ENCODE measurements at places on chromosomes 1 and 21.

GRCh38 chr21:21039624-21040170 lies 41.5 kb downstream of the NCAM2 start:
- no peak for DNase-seq

- no peak for DNase-seq
Measured at GRCh38 chr1:202592146-202592545, 118.1 kb downstream of the SYT2 start.

- DNase-seq = no peak
Measured at GRCh38 chr1:17097147-17097546, 22.1 kb downstream of the PADI2 start.

DNA sequence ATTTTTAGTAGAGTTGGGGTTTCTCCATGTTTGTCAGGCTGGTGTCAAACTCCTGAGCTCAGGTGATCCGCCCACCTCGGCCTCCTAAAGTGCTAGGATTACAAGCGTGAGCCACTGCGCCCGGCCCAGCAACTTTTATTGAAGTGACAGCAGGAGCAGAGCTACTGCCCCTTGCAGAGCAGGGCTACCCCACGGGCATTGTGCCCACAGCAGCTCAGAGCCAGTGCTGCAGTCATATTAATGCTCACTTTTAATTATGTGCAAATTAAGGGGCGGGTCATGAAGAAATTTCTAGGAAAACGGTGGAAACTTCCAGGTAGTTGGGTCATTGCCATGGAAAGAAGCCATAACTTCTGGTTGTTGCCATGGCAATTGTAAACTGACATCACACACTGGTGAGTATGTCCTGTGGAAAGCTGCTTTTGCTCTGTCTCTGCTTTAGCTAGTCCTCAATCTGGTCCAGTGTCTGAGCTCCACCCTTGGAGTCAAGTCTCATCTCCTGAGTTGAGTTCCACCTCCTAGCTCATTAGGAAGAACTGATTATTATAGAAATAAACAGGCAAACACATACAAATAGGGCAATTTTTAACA lies 127.3 kb upstream of the ADGRL4 start:
- DNase-seq = no peak

DNA sequence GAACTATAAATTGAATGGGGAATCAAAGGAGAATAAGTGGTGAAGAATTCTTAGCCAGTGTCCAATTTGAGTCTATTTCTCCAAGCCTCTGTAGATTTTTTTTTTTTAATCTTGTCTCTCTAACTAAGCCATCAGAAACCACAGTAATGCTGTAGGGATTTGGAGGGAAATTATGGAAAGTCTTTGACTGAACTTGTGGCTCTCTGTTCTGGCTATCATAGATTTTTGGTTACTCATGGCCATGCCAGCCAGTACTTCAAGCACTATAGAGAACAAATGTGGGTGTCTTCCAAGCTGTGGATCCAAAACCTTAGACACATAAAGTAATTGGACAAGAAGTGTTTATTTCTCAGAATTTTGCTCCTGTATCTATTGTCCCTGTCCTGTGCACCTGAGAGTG lies 147.9 kb downstream of the LRRC40 start:
- no peak for DNase-seq

DNA sequence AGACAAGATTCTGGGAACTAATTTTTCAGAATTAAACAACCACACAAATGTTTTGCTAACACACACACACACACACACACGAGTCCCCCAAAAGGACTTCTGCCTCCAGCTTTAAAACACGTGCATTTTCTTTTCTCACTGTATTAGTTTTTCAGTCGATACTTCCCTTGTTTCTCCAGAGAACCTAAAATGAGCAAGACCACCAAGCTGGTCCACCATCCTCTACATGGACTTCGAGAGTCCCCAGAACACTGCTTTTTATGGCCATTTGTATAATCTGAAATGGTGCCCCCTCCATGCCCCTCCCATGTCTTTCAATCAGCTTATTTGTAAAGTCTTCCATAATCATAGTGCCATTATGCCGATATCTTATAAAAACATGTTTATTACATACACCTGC lies 10.8 kb upstream of the CHI3L2 start:
- no peak for DNase-seq

DNA sequence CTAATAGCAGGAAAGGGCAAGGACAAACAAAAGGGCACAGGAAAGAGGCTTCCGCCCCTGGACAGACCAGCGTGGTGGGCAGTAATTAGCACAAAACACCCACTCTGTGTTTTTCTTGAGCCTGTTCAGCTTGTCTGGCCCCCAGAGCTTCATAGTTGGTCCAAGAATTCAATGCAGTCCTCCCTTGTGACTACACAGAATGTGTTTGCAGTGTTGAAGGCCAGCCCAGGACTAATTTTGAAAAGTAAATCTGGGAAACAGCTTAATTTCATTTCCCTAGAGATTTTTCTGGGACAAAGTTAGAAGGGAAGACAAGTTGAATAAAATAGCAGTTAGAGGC lies 49.2 kb upstream of the LMO4 start:
- no peak for DNase-seq

GRCh38 chr1:77475641-77476040 lies 193.8 kb downstream of the AK5 start:
- no peak for DNase-seq

- no peak for DNase-seq
Measured at GRCh38 chr1:147626739-147627138, 43.6 kb downstream of the ACP6 start.

DNA sequence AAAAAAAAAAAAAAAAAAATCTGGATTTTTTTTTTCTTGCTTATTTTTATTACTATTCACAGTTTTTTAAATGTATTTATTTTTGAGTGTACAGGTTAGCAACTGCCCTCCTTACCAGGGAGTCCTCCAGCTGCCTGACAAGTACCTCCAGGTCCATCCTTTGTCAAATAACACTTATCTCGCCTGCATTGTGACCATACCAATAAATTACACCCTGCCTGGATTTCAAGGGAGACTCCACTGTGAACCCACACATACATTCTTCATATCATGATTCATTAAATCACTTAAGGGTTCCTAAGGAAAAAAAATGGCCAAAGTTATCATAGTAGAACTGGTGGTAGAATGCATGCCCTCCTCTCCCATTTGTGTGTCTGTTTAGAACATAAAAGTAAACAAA lies 38.4 kb downstream of the EEIG2 start:
- DNase-seq = no peak

- no peak for DNase-seq
Measured at GRCh38 chr21:36255663-36256062, 64.3 kb upstream of the MORC3 start.

DNA sequence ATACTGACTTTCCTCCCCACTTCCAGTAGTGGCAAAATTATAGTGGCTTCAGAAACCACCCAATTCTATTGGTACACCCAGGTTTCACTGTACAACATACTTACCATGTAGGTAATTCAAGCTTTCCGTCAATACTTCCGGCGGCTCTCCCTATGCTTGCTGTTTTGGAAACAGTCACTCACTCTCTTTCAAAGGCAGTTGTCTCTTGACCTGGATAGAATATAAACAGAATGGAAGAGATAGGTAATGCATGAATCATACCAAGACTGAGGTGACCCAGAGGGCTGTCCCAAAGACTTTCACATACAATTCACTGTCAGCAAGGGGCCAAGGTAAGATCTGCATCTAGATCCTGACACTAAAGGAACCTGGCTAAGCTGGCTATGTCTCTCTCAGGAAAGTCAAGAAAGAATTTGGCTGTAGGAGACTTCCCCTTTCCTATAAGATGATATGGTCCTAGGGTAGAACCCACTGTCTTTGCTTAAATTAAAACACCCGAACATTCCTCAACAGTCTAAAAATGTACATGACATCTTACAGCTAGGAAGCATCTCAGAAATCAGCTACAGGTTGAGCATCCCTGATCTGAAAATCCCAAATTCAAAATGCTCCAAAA lies 59.6 kb downstream of the LUZP1 start:
- peak; percentile 67 for DNase-seq

DNA sequence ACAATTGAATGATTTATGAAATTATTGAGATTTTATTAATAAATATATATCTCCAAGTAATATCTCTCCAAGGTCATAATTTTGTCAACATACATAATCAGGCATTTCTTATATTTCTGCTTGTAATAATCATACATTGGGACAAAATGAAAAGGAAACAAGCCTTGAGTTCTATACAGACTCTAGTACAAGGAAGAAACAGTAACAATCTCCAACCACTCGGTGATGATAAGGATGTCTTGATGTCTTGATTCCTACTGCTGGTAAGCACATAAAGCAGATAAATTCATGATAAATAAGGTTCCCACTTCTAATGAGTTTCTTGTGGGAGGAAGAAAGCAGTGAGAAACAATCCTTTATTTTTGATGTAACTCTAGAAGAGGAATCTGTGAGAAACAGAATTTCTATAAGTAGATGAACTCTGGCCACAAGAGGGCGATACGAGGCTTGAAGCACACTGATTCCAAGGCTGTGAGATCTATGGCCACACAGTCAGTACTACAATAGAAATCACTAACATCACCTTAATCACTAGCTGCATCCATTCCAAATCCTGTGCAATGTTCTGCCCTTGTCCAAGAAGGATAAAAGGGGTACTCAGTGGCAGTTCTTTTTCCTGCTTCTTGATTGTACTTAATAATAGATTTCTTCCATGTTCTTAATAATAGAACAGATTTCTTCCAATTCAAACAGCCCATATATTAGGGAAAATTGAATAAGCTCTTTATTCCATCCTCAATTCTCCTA lies 41.4 kb upstream of the LRRC8B start:
- DNase-seq = peak; percentile 83

DNA sequence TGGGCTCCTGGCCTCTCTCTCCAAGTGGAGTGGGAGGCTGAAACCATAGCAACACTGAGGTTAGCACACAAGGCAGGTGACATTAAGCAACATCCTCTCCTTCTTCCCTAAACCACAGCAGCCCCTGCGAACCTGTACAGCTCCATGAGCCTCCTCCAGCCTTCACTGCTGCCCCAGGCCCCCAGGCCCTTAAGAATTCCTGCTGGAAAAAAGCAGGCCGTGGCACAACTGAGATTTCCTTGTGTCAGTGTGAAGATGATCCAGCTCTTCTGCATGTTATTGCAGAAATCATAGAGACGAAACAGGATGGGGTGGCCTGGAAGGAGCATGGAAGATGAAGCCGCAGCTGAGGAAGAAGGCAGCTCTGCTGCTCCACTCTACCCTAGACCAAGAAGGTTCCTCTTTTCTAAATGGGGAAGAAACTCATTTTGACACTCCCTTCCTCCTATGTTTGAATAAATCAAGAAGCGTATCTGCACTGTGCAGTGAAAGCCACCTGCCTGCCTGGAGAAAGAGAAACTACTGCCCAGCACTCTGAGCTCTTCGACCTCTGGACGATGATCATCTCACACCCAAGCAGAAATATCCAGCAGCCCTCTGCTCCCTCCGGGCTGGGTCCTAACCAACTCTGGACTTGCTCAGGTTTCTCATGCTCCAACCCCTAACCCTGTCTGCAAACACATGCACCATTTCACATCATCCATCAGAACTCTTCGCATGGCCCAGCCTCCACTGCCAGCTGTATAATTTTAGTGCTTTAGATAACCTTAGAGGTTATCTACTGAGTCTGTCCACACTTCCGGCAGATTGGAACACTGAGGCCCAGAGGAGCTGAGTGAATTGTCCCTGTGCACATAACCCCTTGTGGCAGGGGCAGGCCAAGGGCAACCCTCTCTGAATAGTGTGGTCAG lies 20.7 kb downstream of the SH3BP5L start:
- no peak for DNase-seq

DNA sequence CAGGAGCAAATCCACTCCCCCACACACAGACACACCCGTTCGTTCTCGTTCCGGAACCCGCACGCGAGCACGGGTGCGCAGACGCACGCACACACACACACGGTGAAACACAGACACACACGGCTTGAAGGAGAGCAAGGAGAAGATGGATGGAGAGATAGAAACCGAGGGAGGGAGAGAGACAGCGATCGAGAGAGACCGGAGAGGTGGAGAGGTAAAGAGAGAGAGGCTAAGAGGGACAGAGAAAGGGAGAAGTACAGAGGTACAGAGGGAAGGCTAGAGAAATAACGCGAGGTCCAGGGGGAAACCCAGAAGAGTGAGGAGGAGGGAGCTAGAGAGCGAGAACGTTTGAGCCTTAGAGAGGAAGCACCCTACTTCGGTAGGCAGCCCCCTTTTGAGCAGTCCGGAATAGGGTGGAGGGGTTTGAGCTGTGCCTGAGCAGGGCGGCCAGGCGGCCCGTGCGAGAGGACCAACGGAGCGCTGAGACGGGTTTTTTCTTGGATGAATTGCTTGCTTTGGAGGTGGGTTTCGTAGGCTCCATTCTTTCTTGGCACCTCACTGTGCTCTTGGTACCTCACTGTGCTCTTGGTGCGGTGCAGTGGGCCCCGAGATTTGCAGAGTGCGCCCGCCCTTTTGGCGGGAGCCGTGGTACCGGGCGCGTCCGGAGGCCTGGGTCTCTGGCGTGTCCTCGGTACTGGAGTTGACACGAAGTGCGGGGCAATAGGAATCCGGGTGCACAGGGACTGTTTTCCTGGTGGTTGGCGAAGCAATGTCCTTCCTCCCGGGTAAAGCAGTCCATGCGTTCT lies 88.4 kb upstream of the RHOU start:
- peak; percentile 77 for DNase-seq

DNA sequence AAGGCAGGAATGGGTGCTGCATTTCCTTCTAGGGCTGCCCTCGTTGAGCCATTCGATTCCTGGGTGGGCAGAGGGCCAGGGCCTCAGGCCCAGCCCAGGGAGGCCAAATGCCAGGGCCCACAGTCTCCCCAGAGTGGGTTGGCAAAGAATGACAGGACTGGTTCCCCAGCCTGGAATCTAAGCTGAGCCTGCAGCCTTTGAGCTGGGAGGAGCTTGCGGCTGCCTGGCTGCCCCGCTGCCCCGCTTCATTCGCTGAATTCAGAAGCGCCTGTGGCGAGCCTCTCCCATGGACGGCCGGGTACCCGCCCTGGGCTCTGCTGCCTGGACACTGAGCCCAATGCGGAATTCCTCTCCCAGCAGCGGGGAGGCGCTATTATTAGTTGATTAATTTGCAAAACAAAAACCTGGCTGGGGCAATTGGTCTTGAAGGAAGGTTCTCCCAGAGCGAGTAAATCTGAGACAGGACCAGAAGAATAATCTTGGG lies 32.3 kb upstream of the TARDBP start:
- DNase-seq = peak; percentile 88

DNA sequence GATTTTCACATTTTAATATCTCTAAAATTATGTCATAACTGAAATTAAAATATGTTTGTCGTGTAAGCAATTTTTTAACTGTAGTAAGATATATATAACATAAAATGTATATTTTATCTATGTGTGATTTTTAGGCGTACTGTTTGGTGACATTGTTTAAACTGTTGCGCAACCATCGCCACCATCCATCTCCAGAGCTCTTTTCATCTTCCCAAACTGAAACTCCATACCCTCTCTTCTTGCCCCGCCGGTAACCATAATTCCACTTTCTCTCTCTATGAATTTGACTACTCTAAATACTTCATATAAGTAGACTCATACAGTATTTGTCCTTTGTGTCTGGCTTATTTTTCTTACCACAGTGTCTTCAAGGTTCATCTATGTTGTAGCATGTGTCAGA lies 66.4 kb downstream of the DDX20 start:
- no peak for DNase-seq

DNA sequence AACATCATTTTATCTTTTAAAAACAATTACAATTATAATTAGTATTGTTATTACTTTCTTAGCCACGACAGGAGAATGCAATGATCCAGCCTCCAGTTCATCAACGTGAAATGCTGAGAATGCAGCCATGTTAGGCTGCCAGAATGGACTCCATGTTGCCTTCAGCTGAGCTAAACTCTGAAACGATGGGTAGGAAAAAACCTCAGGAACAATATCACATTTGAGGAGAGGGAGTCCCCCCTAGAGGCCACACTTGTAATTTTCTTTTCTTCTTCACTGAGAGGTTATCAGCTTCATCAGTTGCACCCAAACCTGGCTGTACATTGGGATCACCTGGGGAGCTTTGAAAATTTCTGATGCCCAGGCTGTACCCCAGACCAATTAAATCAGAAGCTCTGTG lies 34.6 kb upstream of the DNAH14 start:
- DNase-seq = peak; percentile 79

All from mesendoderm (in vitro differentiated cells).